HAP-1 (cell line): ENCODE measurements at places on chromosomes 4 and X.

DNA sequence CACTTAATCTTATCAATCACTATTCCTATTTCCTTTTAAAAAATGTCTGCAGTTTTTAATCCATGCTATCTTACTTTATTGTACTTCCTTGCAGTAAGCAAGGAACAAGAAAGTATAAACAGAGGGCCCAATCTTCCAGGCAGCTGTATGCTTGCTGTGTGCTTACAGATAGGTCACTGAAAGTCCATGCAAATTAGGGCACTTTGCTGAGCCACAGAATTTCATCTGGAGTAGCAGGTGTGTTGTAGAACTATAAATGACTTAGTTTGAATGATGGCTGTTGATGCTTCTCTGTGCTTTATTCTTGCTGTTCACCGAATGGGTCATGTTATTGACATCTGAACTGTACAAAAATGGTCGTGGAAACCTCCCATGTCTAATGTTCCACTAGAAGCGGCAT lies 154.6 kb downstream of the ATOH1 start:
- no peak for DNase-seq

DNA sequence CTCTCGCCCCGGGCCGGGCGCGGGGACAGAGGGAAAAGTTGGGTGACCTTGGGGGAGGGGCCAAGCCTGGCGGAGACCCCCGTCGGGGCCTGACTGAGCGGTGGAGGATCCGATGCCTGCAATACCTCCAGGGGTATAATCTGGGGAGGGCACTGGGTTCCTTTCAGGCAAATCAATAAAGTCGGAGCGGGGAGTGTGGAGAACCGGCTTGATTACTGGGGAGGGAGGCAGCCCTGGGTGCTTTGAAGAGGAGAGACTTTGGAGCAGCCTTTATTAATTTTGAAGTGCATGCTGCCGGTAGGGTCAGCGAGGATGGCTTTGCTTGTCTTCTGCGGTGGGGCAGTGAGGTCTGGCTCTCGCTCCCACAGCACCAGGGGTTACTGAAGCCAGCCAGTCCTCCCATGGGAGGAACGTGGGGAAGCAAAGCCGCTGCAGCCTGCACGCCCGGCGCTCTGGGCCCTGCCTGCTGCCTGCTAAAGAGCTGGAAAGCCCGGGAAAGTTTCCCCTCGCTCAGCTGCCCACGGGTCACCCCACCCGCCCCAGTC lies 403 bp upstream of the LGI2 start:
- DNase-seq, result peak; percentile 52

GRCh38 chrX:71082822-71083221 lies 12.8 kb upstream of the FOXO4 start:
- DNase-seq, result no peak

- no peak for DNase-seq
These were observed 66.3 kb downstream of the GAB1 start for GRCh38 chr4:143402776-143403552.

- DNase-seq, result peak; percentile 14
These were observed 141.0 kb downstream of the MAB21L2 start for GRCh38 chr4:150722908-150723362.

DNA sequence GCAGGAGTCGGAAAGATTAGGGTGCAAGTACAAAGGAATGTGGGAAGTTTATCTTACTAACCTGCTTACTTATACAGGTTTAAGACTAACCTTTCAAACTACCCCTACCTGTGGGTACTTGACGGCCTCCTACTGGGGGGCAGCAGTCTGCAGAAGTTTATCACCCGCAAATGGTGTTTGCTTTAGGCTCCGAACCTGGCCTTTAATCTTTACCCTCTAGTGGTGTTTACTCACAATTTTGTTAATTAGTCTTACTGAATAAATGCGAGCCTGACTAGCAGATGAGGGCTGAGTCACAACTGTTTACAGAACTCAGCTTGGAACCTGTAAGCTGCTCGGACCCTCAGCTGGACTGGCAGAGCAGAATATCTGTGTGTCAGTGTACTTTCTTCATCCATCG lies 204.2 kb upstream of the GPRIN3 start:
- DNase-seq, result no peak

DNA sequence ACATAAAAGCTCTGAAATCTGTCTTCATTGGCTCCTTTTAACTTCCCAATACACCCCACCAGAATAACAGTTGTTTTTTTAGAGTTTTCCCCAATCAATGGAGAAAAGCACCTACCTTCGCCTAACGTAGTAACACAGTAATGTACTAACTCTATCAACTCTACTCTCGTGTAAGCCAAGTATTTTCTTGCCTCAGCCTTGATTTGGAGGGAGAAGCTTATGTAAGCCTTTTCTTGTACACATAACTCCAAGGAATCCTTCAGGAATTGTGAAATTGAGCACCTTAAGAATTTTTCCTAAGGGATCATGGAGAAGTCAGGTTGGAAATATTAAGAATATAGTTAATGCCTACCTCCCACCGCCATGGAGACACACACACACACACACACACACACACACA lies 181.2 kb downstream of the RAPGEF2 start:
- no peak for DNase-seq

GRCh38 chr4:4416981-4417380 lies 30.1 kb downstream of the NSG1 start:
- DNase-seq, result no peak

GRCh38 chr4:124970011-124970410 lies 257.5 kb upstream of the ANKRD50 start:
- DNase-seq, result no peak

DNA sequence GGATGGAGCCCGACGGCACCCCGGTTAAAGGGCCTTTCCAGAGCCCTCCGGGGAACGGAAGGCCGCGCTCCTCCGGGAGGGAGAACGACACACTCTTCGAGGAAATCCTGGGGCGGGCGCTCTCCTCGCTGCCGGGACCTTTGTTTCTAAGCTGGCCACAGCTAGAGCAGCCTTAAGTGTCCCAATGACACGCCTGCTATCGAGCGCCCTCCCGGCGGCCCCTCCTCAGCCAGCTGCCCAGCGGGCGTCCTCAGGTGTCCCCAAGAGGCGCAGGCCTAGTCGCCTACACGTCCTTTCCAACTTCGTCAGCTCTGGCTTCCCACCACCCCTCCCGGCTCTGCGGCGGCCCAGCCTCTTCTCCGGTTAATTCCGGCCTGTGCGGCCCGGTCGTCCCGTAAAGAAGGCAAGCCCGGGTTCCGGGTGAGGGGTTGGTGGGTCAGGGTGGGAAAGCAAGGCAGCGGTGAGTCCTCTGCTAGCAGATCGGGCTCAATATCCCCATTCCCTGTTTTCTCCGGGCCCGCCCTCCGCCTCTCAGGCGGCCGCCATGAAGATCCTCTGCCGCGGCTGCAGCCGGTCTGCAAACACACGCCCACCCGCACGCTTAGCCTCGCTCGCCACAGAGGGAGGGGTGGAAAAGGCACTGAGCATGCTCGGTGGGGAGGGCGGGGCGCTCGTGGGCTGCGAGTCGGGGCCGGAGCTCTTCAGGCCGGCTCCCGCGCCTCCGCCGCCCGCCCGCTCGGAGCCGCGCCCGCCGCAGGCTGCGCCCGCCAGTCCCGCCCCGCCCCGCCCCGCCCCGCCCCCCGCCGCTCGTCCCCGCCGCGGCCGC lies at the start of gene RAP1GDS1:
RAP1GDS1 (plus strand) TSS at position 806 of the 826 bp plus-strand sequence. CDS start 182 bp downstream, outside the sequence.
- peak; percentile 98 for DNase-seq

DNA sequence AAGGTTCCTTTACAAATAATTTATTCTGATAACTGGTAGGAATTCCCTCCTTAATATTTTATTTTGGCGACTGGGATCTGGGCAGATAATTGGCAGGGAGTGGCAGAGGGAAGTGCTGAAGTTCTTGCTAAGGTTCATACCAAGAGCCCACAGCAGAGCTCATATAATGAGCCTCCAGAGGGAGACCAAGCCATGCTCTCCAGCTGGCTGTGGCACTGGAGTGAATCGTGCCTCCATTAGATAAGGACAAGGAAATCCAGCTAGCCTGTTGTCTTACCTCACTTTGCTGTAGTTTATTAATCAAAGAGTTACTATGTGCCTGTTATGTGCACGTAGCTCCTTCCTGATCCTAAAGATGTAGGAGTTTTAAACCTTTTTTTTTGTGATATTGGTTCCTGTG lies 1.3 kb downstream of the ASB12 start:
- no peak for DNase-seq

- DNase-seq, result no peak
These were observed 155.9 kb upstream of the WDR1 start for GRCh38 chr4:10272511-10272910.

DNA sequence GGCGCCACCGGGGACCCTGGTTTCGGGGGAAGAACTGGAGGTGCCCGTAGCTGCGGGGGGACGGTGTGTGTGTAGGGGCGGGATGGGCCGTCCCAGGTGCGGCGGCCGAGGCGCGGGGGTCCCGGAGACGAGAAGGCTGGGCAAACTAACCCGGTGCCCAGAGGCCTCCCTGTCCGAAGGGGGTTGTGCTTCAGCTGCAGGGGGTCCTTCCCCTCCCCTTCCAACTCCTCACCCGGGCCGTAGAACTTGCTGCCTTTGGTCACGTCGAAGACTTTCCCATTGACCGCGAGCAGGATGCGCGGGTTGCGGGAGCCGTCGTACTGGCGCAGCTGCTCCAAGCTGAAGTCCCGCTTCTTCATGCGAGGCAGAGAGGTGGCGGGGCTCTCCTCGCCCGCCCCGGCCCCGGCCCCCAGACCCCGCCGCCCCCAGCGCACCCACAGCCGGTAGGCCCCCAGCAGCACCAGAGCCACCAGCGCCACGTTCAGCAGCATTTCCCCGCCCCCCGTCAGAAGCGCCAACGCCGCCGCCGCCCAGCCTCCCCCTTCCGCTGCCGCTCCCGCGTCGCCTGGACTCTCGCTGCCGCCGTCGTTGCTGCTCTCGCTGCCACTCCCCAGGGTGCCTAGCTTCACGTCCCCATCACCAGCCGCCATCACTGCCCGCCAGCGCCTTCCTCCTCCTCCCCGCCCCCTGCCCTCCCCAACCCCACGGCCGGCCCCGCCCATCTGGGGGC lies at the start of gene PGRMC2:
PGRMC2 (minus strand) TSS at position 673 of the 730 bp plus-strand sequence; CDS start at position 650, 23 bp downstream.
- peak; percentile 11 for DNase-seq

DNA sequence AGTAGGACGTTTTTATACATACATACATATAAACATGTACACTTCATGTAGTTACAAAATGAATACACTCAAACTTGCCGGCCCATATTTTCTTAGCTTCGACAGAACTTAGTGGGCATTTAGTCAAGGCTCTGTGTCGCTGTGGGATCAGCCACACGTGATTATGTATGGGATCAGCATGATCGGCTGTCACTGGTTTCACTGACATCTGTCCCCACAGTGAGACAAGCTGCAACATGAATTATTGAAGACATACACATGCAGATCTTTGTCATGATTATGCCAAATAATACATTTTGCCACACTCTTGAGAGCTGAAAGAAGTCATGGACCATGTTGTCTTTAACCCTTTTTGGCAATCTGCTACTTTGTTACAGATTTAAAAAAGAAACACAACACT lies 38.2 kb upstream of the NAA11 start:
- DNase-seq, result no peak

DNA sequence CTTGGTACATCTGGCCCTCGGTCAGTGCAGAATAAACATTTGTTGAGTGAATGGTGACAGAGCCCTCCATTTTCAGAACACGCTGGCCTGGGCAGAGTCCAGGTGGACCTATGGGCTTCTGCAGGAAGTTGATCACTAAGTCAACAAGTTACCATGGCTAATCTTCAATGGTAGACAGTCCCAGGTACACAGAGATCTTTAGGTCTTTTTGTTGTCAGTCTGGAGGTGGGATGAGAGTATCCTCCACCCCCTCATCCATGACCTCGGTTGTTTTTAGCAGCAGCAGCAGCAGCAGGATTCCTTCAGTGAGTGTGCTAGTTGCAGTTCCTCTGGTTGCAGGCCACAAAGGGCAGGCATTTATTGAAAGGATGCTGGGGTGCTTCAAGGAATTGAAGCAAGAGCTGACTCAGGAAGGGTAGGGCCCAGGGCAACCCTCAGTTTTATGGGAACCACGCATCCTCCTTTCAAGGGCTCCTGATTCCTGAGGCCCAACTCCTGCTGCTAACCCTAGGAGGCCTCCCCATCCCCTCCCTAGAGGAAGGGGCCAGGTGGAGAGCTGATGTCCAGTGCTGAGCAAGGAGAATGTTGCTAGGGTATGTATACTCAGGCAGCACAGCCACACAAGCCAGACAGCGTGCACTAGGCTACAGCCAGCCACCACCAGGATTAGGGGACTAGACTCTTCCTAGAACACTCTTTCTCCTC lies 1.7 kb upstream of the USP27X start:
- DNase-seq, result no peak

GRCh38 chrX:10582215-10582733 lies 38.1 kb downstream of the MID1 start:
- no peak for DNase-seq

- DNase-seq, result no peak
These were observed 14.0 kb downstream of the SORCS2 start for GRCh38 chr4:7206385-7206784.

DNA sequence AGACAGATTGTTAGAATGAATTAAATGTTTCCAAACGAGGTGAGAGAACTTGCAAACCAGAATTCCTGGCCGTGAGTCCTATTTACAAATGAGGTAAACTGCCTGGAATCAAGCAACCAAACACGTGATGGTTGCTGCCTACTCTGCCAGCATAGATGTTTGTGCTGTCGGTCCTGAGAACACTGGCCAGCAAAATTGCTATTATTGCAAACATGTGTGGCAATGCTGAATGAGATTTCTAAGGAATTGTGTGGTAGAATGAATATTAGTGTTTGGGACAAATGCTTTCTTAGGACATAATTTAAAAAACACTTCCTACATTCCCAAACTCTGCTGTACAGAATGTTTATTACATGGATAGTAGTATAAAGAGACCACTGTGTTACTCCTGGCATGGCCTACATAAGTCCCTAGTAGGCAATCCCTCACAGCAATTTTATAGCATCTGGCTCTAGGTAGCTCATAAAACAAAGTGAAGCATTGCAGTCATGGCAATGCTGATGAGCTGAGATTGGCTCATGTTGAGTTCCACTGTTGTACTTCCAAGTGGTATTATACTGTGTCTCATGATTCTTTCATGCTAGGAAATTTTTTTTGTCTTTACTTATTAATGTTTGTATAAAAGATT lies 605.2 kb upstream of the EPHA5 start:
- no peak for DNase-seq

- DNase-seq, result no peak
These were observed 5.2 kb downstream of the TIFA start for GRCh38 chr4:112280386-112281056.

- no peak for DNase-seq
These were observed 57.2 kb downstream of the DIPK2B start for GRCh38 chrX:45143455-45143854.
